Stimulated activated CD4-positive, alpha-beta T cell treated with anti-CD3 and anti-CD28 coated beads, Interleukin-4, amount 100 ng/mL, for 4 hours (primary cell): ENCODE measurements at places on chromosomes 12 and 14.

DNA sequence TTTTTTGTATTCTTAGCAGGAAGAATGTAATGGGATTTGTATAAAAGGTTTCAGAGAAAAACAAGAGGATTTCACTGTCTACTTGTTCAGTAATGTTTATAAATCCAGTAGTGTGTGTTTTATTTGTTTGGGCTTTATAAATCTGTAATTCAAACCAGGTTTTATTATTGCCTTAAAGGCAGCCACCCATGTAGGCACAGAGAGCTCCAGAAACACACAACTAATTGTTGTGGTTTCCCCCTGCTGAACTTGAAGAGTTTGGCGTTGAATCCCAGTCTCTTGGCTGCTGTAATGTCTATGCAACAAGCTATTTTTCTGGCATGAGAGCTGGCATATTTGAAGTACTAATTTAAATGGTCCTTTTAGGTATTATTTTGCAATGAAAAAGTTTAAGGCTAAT, 63.4 kb upstream of the SLCO1C1 start:
- no peak for DNase-seq

- no peak for DNase-seq
These were observed 353 bp downstream of the BAG5 start for GRCh38 chr14:103562179-103562428.

DNA sequence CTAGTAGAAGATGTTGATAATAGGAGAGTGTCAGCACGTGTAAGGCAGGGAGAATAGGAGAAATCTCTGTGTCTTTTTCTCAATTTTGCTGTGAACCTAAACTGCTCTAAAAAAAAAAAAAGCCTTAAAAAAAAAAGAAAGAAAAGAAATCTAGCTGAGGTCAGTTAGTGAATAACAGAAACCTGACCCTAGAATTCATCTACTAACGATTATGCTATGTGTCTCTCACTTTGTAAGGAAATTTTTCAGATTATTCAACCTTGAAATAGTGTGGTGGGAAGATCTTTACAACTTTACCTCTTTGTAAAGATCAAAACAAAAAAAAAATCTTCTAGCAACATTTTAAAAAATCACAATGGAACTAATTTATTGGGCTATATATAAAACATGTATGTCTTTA, 995.7 kb downstream of the GALC start:
- no peak for DNase-seq

DNA sequence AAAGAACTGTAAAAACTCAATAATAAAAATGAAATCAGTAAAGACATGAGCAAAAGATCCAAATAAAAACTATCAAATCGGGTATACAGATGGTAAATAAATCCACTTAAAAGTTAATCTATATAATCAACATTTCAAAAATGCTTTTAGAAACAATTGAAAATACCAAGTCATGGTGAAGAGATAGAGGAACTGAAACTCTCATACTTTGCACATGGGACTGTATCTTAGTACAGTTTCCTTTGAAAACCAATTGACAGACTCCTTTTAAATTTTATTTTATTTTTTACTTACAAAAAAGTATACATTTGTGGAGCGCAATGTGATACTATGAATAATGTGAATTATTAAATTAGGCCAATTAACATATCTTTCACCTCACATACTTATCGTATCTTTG, 98.6 kb upstream of the FAR2 start:
- no peak for DNase-seq

DNA sequence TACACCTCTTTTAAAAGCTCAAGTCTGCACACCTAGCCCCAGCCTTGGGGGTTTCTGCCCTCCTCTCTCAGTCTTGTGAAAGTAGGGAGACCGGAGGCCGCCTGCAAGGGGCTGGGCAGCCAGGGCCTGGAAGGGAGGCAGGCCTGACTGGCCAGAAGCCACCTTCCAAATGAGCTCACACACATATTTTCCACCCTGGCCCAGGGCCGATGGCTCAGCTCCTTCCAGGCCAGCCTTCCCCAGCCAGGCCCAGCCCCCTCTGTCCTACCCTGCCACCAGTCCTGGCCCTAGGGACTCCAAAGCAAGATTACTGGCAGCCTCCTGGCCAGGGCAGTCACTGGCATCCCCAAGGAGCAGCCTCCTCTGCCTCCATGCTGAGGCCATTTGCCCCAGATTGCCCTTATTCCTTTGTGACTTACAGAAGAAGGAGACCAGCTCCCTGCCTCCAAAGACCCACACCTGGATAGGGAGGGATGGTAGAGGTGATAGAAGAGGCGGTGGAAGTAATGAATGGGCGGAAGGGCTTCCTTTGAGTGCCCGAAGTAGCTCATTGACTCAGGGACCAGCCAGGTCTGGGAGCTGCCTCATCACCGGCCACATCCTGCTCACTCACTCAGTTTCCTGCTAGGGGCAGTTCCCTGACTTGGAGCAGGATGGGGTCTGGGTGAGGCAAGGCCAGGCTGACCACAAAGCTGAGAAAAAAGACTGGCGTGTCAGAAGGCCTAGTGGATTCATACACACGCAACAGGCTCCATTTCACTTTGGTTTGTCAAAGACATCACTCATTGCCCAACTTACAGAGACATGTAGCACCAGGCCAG, 14.8 kb downstream of the MMP14 start:
- no peak for DNase-seq

DNA sequence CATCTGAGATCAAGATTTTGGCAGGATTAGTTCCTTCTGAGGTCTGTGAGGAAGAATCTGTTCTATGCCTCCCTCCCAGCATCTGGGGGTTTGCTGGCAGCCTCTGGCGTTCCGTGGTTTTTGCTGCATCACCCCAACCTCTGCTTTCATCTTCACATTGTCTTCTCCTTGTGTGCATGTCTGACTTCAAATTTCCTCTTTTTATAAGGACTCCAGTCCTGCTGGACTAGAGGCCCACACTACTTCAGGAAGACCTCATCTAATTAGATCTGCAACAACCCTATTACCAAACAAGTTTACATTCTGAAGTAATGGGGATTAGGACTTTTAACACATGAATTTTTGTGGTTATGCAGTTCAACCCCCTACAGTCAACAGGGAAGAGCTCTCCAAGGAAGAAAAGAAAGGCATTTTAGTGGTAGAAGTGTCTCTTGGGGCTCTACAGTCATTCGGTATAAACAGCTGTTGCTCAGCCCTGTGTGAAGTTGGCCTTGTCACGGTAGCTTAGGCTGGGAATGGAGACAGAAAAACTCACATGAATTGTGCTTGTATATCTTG, 89.7 kb downstream of the CAND1 start:
- DNase-seq: no peak

DNA sequence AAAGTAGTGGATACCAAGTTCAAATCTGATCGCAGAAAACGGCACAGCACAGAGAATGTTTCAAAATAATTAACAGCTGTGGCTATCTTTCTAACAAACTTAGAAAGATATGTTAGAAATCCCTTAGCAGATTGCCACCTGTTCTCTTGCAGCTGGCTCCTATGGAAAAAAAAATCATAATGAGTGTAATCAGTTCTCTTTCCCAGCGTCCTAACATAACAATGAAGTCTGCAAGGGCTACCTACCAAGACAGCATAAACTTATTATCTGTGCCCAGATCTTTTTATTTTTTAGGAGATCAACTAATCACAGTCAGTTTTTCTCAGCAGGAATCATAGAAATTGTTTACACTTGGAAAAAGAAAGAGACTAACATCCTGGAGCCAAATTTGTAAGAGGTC, 358.6 kb upstream of the FOXG1 start:
- DNase-seq: no peak

DNA sequence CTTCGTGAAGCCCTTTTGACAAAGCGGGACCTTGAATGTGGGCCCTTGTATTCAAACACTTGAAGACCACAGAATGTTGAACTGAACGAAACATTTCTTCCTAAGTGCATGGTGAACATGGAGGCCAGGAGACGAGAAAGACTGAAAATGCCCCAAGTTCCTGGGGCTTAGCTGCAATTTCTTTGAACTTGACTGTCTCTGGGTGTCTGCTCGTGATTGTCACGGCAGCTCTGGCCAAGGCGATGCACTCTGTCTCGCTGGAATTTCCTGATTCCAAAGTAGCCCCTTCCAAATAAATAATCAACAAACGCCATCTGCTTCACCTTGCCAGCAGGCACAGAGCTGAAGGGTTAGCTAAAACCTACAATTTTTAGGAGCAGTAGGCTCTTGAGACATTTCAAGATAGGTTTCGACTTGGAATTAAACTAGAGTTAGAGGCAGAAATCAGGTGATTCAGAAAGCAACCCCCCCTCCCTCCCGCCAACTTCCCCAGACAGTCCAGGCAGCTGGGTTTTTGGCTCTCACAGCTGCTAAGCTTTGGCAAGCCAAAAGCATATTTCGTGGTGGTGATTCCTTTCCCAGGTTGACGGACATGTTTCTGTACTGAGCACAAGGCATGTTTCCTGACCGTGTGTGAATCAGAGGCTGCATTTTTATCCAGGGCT, 13.5 kb upstream of the IRF2BPL start:
- no peak for DNase-seq

DNA sequence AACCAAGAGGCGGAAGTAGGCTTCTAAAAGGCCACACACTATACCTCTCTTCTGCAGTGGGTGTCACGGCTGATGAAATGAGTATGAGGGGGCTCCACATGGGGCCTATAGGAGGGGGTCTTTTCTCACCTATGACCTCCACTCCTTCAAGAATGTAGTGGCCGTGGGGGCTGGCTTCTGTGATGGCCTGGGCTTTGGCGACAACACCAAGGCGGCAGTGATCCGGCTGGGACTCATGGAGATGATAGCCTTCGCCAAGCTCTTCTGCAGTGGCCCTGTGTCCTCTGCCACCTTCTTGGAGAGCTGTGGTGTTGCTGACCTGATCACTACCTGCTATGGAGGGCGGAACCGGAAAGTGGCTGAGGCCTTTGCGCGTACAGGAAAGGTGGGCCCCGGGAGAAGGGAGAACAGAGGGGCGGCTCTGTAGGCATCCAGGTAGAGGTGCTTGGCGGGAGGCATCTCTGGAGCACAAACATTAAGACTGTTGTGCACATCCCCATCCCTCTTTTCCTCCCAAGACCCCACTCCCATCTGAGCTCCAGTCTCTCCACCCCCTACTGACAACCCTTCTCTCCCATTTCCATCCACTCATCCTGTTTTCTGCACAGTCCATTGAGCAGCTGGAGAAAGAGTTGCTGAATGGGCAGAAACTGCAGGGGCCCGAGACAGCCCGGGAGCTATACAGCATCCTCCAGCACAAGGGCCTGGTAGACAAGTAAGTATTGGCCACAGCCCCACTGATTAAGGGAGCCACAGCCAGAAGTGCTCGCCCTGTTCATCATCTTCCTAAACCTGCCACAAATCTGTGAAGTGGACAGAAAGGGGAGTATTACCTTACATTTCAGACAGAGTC, 3.8 kb downstream of the GPD1 start:
- DNase-seq: no peak

DNA sequence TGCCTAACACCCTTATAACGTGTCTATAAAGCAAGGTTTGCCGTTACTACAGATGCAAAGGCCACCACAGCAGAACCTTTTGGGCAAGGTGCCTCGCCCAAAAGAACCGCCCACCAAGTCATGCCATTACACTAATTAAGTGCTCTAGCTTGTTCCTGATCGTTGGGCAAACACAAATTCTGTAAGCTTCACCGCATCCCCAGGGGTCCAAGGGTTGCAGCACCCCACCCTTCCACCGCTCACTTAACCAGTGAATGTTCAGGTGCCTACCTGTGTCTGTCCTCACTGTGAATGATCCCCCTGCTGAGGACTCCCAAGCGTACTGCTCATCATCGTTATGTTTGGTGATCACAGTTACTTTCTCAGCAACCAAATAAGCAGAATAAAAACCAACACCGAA, 1.4 kb downstream of the HSP90AA1 start:
- DNase-seq: no peak

GRCh38 chr14:23209651-23210423, 26.4 kb upstream of the SLC7A8 start:
- no peak for DNase-seq

- DNase-seq: no peak
These were observed 466.1 kb downstream of the FUT8 start for GRCh38 chr14:65878586-65878985.

GRCh38 chr14:63759456-63759855, 31.6 kb upstream of the SGPP1 start:
- DNase-seq: peak; percentile 4

DNA sequence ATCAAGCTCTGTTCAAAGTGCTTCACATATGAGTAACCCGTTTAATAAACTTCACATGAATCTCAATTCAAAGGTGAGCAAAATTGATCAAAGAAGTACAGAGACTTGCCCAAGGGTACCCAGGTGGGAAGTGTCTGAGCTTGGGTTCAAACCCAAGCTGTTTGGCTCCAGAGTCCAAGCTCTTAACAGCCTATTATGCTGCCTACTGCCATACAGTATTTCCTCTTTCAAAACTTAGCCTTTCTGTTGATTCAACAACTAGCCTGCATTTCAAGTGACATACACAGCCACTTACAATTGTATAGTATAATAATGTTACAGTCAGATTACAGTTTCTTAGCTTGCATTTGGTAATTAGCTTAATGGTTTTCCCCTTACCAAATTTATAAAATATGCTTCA, 29.7 kb downstream of the FRMD6 start:
- DNase-seq: no peak

- peak; percentile 58 for DNase-seq
These were observed 1.1 kb downstream of the ARID2 start for GRCh38 chr12:45730348-45731189.

- DNase-seq: no peak
These were observed 505 bp upstream of the DENND5B start for GRCh38 chr12:31591380-31591901.

- no peak for DNase-seq
These were observed 1091.8 kb downstream of the AACS start for GRCh38 chr12:126156806-126157574.

DNA sequence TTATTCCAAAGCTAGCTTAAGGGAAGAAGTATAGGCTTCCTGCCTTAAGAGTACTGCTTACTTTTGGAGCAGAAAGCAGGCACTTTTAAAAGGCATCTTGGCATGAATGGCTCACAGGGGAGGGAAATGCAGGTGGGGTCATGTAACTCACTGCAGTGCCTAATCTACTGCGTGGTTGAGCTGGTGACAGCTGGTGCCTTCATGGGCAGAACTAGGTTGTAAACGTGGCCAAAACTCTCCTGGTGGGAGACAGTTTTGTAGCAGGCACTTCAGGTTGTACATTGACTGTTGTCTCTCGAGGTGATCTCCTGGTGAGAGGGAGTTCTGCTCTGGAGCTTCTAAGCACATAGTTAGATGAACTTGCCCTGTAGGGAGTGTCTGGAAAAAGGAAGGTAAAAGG, 962.5 kb downstream of the DIO2 start:
- no peak for DNase-seq

- DNase-seq: no peak
These were observed 50.7 kb downstream of the TESC start for GRCh38 chr12:117048585-117048904.
